ENCODE measurements at places on chromosomes 7 and 10. TPM values are rescaled to one million over a fixed set of nuclear protein-coding genes. Genes with fewer than 3 reads are reported as not detected.

- H3K27me3 ChIP-seq, result no peaks in the 10 kb centered on the region
- H3K4me1 ChIP-seq, result peaks cover 17% of the 10 kb centered on the region
- no peak for DNase-seq
- no peak overlapping the region for H3K4me3 ChIP-seq
- no peak overlapping the region for H3K27ac ChIP-seq
- no peaks in the 10 kb centered on the region for H3K36me3 ChIP-seq
Measured at GRCh38 chr7:159192725-159193453, 48.2 kb upstream of the VIPR2 start.

Gene ZNF853
- total RNA-seq, result 7.2 TPM

- H3K27me3 ChIP-seq, result no peaks in the 10 kb centered on the region
- peaks cover 45% of the 10 kb centered on the region for H3K4me1 ChIP-seq
- no peak overlapping the region for H3K27ac ChIP-seq
- no peak for DNase-seq
Measured at GRCh38 chr7:1846331-1847065, 176.4 kb downstream of the ELFN1 start.

Gene TRIL
- total RNA-seq, result 16.9 TPM

Gene ADCYAP1R1
- total RNA-seq, result 5.8 TPM

Data from muscle of leg (tissue), 16 donors.